ENCODE measurements at places on chromosomes 11 and 22.
A peak's percentile ranks its signal among the peaks of the same experiment; 100 is the strongest.

GRCh38 chr11:116605543-116606459 is 167.0 kb downstream of the BUD13 start:
- DNase-seq: peak; percentile 69

DNA sequence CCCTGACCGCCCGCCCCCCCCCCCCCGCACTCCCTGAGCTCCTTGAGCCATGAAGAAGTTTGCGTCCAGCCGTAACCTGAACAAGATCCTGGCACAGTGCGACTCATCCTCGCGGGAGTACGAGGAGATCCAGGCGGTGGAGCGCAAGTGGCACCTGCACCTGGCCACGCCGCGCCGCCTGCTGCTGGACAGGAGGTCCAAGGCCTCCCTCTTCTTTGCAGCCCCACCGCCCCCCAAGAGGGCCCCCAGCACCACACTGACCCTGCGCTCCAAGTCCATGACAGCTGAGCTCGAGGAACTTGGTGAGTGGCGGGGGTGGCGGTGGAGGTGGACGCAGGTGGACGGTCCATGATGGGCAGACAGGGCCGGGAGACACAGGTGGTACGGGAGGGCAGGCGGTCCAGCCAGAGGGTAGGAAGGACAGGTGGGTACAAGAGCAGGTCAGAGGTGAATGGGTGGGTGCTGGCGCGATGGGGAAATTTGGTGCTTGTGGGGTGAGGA is 32.1 kb upstream of the ACR start:
- DNase-seq: no peak

GRCh38 chr22:49838771-49839717 is 11.4 kb upstream of the BRD1 start:
- DNase-seq: peak; percentile 30

DNA sequence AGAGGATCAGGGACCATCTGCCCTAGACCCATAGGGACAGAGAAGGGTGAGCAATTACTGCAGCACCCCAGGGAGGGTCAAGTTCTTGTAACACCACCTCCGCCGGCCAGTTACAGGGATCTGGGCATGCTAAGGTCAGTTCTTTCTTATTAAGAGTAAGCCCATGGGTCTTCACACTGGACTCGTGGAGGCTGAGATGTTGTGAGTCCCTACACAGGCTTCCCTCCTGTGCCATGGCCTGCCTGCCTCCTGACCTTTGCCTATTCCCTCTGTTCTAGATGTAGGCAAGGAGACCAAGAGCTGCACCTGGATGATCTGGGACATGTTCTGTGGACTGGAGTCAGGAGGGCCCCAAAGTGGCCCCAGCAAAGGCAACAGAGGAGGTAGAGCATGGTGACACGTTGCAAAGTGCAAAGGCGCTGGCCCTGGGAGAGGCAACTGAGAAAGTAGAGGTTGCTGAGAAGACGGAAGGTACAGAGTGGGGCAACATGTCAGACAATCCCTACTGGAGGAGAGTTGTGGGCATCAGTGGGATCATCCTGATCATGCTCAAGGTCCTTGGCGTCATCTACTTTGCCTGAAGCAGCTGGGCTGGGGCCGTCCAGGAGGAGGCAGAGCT is 16.3 kb upstream of the GNAZ start:
- no peak for DNase-seq

GRCh38 chr11:117203069-117203407 is 3.9 kb downstream of the TAGLN start:
- DNase-seq: no peak

GRCh38 chr11:2577991-2578928 is 121.5 kb downstream of the KCNQ1OT1 start:
- no peak for DNase-seq

DNA sequence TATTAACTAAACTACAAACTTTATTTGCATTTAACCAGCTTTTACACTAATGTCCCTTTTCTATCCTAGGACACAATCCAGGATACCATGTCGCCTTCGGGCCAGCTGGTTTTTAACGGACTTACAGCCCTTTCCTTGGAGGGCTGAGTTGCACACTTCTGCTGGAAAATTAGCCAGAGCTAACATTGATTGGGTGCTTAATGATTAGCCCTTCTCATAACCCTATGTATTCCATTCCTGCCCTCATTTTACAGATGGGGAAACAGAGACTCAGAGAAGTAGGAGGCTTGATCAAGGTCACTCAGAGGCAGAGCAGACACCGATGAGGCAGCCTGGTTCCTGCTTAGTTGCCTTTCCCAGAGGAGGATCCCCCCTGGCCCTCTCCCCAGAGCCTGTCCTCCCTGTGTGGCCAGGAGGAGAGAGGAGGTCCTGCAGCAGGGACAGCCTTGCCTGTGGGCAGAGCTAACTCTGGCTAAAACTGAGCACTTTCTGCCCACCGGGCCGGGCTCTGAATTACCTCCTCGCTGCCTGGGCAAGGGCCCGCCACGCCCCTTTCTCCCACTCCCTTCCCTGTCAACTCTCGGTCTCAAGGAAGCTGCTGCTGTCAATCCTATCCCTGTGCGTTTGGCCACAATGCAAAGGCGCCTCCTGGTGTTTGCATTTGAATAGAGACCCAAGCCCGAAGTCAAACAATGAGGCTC is 59.6 kb upstream of the PAX6 start:
- DNase-seq: peak; percentile 75

- no peak for DNase-seq
Observed at GRCh38 chr11:68803766-68804165, 38.0 kb downstream of the CPT1A start.

DNA sequence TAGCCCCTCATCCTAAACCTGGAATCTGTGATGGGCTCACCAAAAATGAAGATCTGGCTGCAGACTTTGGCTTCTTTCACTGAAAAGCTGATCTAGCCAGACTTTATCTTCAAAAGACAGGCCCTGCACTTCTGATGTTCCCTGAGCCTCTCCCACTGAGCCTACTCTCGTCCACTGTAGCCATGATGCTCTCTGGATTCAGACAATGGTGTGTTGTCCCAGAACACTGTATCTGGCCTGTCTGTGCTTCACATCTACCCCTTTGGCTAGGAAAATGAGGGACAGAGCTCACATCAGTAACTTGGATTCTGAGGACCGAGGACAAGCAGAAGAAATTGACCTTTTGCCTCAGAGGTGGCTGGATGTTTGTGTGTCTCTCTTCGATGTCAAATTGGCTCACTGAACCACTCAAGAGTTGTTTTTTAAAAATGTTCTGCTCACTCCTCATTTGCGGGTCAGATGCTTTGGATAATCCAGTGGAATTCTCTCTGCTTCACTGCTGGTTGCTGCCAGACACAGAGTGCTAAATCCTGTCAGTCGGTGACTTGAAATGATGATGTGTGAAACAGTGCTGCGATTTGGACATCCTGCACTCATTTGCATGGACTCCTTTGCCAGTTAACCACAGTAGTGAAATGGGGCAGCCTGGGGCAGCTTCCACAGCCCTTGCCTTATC is 67.5 kb downstream of the ARFGAP2 start:
- no peak for DNase-seq

GRCh38 chr11:70351646-70352045 is 46.7 kb upstream of the CTTN start:
- no peak for DNase-seq

DNA sequence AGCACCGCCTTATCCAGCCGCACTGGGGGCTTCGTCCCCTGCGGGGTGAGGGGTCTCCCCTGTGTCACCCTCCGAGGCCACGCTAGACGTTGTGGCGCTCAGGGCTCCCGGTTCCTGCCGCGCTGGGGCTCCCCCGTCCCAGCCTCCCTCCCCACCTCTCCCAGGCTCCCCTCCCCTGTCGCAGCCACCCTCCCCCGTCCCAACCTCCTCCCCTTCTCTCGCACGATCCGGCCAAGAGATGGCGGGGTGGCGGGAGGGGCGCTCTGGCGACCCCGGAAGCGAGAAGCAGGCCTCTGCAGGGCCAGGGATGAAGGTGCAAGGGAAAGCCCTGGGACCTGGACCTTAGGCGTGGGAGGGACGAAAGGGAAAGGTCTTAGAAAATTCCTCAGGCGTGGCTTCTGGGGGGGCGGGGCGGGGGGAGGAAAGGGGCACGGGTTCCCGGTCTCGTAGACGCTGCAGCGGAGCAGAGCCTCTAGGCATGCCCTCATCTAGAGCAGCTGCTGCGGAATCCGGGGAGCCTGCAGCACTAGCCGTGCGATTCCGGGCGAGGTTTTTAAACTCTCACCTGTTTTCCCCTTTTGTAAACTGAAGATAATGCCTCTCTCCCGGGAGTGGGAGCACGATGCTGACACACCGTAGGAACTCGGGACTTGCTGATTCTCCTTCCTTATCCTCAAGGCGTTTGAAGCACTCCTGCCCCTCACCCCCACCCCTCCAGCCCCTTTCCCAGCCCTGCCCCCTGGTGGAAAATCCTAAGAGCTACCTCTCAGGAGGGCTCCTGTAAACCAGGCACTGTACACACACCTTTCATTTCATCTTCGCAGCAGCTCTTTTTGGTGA is 14.4 kb downstream of the KCNJ5 start:
- peak; percentile 80 for DNase-seq
